ENCODE measurements at places on chromosomes 12 and 14.

- DNase-seq: no peak
Measured at GRCh38 chr12:121753844-121754264, 39.6 kb downstream of the RHOF start.

DNA sequence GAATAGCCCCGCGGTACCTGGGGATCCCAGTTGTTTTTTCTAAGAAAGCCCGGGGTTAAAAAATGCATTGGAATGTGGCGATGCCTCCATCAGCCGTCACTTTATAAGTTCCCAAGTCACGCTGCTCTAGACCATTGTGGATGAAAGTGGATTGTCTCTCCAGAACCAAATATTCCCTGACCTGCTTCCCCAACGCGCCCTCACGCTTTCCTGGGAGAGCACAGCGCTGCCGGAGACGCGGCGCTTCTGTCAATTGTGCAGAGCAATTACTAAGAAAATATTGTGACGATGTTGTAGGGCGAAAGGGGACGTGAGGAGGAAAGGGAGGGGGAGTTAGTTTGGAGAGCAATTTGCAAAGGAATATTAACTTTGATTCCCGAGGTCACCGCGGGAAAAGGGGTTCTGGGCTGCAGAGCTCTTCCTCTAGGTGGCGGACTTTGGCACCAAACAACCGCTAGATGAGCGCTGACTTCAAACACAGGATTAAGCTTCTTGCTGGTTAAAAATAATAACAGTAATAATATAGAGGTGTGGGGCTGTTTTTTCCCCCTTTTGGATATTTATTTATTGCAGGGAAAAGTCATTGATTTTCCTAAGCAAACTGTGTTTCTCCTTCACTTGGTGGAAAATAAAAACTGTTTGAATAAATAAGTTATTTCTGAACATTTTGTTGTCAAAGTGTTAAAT lies 9.6 kb upstream of the FOXG1 start:
- DNase-seq: peak; percentile 72

DNA sequence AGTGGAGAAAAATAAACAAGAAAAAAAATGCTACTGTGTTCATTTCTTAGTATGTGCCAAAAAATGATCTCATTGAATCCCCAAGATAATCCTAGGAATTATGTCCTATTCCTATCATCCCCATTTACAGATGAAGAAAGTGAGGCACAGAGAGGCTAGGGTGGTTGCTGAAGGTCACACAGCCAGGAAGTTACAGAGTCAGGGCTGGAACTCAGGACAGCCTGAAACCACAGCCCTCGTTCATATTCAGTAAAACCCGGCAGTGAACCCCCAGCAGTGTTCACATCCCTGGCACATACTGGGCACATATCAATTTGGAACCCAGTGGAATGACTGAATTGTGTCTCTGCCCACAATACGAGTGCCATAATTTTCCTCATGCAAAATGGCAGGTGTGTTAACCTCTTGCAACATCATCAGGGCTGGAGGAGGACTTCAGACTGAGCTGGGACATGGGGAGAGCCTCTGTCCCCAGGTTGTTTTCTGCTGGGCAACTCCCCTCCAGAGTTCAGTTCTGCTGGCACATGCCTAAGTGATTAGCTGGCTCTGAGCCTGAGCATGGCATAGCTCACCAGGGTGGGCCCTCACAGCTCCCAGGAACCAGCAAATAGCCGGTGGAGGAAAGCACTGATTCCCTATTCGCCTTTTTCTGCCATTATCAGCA lies 2.0 kb upstream of the PPP1CC start:
- DNase-seq: no peak

- no peak for DNase-seq
Measured at GRCh38 chr12:100565987-100566545, 7.4 kb upstream of the GAS2L3 start.
